ENCODE measurements at places on chromosomes 6 and 20.

- no peak for DNase-seq
These were observed 176.5 kb downstream of the PHACTR1 start for GRCh38 chr6:12893036-12893435.

GRCh38 chr20:63402181-63402859, 41.2 kb upstream of the CHRNA4 start:
- no peak for DNase-seq

- no peak for DNase-seq
These were observed 680.4 kb upstream of the GJE1 start for GRCh38 chr6:141452354-141452686.

DNA sequence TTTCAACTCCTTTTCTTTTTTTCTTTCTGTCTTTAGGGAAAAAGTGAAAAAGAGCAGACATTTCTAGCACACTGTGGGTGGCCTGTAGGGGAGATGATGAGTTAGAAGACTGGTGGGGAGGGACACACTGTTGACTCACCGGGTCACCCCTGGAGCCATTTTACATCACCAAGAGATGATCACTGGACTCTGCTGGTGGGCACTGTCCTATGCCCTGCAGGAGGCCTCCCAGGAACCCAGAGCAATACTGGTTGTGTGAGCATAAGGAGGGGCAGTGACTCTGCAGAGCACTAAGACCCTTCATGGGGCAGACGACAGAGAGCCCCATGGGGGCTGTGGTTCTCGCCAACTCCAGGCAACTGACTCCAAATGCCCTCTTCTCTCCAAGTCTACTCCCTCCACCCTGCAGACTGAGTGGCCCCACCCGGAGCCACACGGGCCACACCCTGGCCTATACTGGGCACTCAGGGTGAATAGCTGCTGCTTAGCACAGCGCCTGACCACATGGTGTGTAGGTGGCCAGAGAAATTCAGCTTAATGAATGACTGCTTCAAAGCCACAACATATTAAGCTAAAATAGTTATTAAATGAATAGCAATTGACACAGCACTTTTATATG, 177.5 kb downstream of the CDC5L start:
- DNase-seq, result no peak

Measured in esophagus squamous epithelium (tissue), 5 donors.